ENCODE measurements at places on chromosomes 1 and 21. TPM values are rescaled to one million over a fixed set of nuclear protein-coding genes. Genes with fewer than 3 reads are reported as not detected.

TMEM269 gene
- total RNA-seq, result 0.09 TPM

RPL5 gene
- total RNA-seq, result 1,661 TPM

METTL25B gene
- total RNA-seq, result 34.9 TPM

SPRR2A gene
- 0.82 TPM for total RNA-seq

DNA sequence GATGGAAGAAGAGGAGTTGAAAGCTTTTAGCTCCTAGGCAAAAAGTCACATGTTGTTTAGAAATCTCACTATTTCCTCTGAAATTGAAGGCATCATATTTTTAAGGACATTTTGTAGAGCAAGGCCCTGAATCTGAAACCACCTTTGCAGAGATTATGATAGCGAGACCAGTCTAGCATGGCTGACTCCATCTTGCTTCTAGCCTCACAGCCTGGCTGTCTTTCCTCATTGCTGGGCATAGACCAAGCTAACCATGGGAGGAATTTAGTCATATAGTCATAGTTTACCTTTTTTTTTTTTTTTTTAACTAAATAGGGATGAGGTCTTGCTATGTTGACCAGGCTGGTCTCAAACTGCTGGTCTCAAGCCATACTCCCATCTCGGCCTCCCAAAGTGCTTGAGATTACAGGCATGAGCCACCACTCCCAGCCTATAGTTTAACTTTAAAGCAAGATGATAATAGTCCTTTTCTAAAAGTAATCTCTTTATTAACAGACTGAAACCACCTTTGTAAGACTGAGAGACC, 42.2 kb upstream of the ZNF326 start:
- H3K27ac ChIP-seq, result no peak overlapping the region
- no peak for DNase-seq
- no peak overlapping the region for H3K4me3 ChIP-seq
- no peaks in the 10 kb centered on the region for H3K4me1 ChIP-seq
- H3K36me3 ChIP-seq, result no peaks in the 10 kb centered on the region

DNA sequence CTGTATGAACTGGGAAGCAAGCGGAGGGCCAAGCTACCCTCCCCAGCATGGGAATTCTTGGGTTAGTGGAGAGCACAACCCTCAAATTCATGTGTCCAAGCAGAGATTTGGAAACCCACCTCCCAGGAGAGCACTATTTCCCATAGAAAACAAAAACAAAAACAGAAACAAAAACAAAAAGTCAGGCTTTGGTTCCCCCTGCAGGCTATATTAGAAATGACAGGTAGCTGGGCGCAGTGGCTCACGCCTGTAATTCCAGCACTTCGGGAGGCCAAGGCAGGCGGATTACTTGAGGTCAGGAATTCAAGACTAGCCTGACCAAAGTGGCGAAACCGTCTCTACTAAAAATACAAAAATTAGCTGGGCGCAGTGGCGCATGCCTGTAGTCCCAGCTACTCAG, 10.8 kb downstream of the MINDY1 start:
- peaks cover 11% of the 10 kb centered on the region for H3K36me3 ChIP-seq
- peak overlapping the region; percentile 27 for H3K27ac ChIP-seq
- H3K4me1 ChIP-seq, result no peaks in the 10 kb centered on the region
- DNase-seq, result peak; percentile 55
- no peaks in the 10 kb centered on the region for H3K27me3 ChIP-seq
- no peak overlapping the region for H3K4me3 ChIP-seq

GRCh38 chr1:162679298-162679697, 47.0 kb downstream of the DDR2 start:
- no peak overlapping the region for H3K4me3 ChIP-seq
- DNase-seq, result no peak
- H3K27me3 ChIP-seq, result no peaks in the 10 kb centered on the region
- H3K27ac ChIP-seq, result no peak overlapping the region
- H3K4me1 ChIP-seq, result no peaks in the 10 kb centered on the region
